ENCODE measurements at places on chromosomes 6 and 20. TPM values are rescaled to one million over a fixed set of nuclear protein-coding genes. Genes with fewer than 3 reads are reported as not detected.

GRCh38 chr20:49938173-49939163, 2.3 kb downstream of the RNF114 start:
- peak; percentile 82 for DNase-seq

The APCDD1L gene
- total RNA-seq = 122 TPM

The GPR6 gene
- not detected for total RNA-seq

GRCh38 chr6:40611912-40612311, 24.7 kb upstream of the LRFN2 start:
- no peak for DNase-seq

DNA sequence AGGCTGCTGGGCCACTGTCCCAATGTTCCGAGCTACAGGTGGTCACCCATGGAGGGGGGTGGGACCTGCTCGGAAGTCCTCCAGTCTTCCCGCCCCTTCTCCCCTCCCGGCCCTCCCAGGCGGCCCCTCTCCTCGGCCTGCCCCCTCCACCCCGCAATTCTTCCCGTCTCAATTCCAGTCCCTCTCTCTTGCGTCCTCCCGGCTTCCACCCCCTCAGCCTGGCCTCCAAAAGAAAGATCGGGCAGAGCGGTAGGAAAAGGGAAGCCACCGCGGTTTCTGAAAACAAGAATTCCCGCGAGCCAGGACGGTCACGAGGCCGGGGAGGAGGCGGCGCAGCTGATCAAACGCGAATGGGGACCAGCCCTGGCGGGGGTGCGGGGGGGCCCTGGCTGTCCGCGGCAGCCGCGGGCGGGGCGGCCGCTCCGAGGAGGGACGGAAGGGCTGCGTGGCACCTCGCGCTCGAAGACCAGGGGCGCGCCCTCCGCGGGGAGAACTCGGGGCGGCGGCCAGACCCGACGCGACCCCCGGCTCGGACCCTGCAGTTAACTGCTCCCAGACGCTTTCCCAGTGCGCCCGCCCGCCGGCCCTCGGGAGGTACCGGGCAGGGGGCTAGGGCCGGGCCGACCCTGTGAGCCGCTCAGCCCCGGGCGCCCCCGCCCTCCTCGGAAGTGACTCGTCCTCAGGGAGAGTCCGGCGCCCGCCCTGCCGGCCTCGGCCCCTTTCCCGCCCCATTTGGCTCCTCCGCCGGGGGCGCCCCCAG, 1.0 kb downstream of the PXDC1 start:
- DNase-seq = peak; percentile 85

DNA sequence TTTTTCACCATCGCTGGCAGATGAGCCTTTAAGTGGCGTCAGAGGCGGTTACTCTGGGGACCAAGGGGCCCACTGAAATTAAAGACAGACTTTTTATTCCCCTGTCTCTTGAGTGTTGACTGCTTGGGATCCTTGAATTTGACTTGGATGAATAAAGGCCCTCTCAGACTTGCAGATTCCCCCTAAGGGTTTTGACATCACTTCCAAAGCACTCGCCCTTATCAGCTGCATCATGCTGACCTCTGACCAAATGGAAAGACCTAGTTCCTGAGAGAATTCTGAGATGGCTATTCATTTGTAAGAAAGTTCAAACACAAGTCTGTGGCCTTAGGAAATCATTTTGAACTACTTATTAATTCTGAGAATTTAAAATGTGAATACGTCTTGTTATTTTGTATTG, 13.5 kb upstream of the MOXD1 start:
- DNase-seq = peak; percentile 83

DNA sequence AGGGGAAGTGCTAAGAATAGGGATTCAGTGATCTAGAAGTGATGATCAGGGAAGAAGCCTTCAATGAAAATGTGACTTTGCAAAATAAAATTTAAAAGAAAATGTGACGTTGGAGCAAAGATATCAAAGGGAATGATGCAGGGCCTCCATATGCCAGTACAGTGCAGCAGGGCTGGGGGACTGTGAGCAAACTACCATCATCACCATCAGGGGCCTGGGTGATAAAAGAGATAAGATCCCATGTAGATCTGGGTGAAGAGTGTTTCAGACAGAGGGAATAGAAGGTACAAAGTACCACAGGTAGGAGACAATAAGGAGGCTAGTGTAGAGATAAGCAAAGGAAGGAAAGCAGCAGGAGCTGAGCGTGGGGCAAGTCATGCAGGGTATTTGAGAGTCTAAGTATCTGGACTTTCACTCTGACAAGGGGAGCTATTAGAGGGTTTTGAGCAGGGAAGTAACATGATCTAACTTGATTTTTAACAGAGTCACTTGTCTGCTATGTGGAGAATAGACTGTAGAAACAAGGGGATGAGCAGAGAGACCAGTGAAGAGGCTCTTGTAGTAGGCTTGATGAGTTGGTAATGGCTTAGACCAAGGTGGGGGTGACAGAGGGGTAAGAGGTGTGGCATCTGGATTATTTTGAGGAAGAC, 295.6 kb downstream of the ZFAND3 start:
- no peak for DNase-seq

GRCh38 chr6:135839121-135839520, 12.4 kb upstream of the PDE7B start:
- no peak for DNase-seq

The WFDC5 gene
- not detected for total RNA-seq

GRCh38 chr6:164142322-164142721, 727.8 kb downstream of the QKI start:
- DNase-seq = no peak

- DNase-seq = peak; percentile 27
These were observed 106.1 kb downstream of the CEBPB start for GRCh38 chr20:50296450-50297375.

The ADGRF1 gene
- 0.24 TPM for total RNA-seq

The RNF8 gene
- total RNA-seq = 25.5 TPM

The TTK gene
- total RNA-seq = 146 TPM
